Fibroblast of mammary gland (primary cell): ENCODE measurements at places on chromosomes 12 and 14.

DNA sequence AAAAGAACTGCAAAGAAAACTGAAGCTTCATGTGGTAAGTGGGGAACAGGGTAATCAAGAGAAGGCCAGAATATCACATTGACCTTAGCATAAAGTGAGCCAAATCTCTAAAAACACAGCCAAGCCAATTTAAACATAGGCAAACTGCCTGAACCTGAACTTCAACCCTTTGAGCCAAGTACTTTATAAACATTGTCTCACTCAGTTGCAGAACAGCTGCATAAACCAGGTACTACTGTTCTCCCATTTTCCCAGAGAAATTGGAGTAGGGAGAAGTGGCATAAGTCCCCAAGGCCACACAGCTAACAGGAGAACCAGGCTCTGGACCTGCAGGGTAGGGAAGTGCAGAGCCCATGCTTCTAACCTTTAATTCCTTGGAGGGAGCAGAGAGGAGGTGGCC is 30.4 kb upstream of the FKBP4 start:
- no peak for DNase-seq

DNA sequence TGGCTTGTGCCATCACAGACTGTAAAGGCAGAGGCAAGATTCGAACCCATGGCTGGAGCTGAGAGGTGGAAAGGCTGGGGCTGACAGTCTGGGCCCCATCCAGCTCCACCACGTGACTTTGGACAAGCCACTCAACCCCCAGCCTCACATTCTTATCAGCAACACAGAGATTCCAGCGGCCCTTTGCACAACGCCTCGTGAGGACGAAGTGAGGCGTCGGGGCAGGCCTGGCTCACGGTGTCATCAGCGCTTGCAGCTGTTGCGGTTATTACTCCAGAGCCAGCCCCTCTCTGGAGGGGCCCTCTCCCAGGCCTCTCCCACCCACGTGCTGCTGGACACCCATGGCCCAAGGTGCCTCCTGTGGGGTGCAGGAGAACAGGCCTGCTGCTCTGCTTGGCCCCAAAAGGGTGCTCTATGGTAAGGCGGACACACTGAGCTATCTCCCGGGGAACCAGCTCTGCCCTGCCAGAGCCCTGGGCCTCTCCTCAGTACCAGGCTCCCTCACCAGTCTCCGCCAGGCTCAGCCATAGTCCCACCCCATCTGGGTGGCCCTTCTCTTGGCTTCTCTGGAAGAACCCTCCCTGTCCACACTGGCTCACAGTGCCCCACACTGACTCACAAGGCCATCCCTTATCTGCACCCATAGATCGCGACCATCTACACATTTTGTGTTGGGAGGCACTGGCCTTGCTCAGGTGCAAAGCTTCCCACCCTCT is 21.1 kb downstream of the CHGA start:
- DNase-seq, result no peak

DNA sequence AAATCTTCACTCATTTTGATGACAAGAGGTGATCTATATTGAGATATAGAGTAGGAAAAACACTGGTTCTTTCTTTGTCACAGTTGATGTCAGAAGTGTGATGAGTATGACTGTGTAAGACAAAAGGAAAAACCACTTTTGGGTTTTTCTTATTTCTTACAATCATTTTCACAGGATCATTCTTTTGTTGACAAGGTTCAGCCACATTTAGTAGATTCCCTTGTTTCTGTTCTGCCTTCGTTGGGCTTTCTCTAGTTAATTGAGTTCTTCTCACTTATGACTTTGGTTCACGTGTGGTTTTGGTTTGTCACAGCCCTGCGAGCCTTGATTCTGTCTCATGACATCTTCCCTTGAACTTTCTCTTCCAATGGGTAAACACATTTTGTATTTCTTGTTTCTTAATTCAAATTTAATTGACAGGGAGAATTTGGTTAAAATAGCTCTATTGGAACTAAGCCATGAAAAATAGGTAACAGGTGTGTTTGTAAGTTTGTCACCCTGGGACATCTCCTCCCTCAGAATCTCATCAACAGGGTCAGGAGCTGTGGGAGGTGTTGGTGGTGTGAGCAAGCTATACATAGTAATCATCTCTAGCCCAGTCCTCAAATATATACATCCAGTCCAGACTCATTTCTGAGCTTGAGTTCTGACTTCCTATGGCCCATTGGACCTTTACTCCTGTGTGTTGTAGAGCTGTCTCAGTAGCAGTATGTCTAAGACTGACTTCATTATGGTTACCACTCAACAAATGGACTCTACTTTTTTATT is 255.3 kb downstream of the BMP4 start:
- no peak for DNase-seq

DNA sequence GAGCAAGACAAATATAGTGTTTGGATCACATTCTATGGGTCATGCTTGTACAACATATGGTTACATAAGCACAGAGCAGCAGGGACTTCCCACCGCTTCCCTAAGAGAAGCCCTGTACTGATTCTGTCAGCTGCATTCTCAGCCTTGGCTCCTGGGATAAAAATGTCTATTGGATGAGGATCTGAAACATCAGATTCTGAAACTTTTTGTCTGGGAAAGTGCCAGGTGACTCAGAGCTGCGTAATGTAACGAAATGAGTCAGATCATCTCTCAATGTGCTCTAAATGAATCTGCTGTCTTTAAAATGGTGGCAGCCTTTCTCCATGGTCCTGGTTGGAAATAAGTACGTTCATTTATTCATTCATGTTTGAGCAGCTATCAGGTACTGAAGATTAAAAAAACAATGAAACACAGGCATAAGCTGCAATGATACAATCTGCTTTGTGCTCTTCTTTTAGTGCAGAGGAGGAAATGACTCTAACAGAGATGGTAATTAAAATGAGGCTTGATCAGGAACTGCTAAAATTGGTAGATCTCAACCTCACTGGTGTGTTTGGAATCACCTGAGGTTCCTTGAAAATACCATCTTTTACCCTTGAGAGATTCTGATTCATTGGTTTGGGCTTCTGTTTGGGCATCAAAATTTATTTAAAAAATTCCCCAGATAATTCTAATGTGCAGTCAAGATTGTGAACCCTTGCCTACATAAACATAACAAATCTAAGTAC is 99.1 kb upstream of the NAP1L1 start:
- peak; percentile 98 for DNase-seq

DNA sequence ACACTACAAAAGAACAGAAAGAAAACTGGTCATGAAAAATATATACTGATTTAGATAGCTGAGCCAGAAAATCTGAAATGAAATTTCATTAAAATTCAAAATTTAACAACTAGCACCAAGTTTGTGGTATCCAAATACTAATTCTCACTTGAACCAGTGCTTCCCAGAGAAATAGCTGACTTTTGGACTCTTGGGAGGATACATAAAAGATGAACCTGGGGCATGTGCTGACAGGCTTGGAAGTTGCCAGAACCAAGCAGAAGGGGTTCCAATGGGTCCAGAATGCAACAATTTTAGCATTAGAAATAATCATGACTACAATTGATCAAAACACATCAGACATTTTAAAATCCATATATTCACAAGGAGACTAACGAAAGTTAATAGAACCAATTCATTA is 175.0 kb downstream of the MDGA2 start:
- no peak for DNase-seq

DNA sequence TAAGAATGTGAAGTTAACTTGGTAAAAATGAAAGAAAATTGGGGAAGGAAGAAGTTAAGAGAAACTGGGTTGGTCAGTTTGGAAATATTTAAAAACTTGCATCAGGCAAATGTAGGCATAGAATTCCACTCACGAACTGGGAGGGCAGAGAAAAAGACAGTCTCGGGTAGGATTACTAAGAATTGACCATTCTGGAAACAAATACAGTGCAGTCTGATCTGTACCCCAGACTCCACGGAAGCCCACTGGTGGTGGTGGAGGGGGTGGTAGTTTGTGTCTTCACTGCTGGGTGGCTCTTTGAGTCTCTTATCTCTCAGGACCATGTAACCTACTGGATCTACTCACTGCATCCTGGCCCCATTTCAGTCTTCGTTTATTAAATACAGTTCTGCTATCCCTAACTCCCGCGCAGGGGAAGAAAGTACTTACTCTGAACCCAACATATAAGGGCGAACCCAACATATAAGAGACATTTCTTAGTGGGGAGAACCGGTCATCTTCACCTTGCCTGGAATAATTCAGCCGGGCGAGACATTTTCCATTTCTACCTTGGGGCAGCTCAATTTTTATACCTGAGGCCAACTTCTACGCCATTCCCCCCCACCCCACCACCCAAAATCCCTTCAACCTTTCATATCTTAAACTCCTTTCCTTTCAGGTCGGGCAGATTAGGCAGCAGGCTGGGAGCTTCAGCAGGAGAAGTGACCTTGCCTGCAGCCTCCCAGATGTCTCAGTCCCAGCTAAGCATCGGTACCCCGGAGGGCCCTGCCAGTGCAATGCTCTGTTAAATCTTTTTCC is 1.7 kb downstream of the SLC2A3 start:
- no peak for DNase-seq

DNA sequence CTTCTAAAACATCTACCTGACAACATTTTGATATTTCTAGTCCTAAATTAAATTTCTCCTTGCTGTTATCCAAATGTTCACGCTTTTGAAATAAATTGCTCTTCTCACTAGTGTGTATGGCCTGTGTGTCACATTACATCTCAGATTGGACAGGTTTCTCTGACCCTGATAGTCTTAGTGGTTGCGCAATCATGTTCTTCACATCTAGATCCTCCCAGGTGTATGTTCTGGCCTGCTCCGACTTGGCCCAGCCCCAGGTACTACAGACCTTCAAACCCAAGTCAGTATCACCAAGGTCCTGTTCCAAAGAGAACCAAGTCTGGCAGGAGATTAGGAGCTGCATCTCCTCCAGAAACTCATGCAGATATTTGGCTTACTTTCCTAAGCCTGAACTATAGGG is 209.5 kb downstream of the ASCL1 start:
- no peak for DNase-seq

- no peak for DNase-seq
These were observed 21.7 kb downstream of the FBRSL1 start for GRCh38 chr12:132511516-132512196.

GRCh38 chr14:24080888-24081738 is 9.8 kb downstream of the CPNE6 start:
- peak; percentile 11 for DNase-seq

DNA sequence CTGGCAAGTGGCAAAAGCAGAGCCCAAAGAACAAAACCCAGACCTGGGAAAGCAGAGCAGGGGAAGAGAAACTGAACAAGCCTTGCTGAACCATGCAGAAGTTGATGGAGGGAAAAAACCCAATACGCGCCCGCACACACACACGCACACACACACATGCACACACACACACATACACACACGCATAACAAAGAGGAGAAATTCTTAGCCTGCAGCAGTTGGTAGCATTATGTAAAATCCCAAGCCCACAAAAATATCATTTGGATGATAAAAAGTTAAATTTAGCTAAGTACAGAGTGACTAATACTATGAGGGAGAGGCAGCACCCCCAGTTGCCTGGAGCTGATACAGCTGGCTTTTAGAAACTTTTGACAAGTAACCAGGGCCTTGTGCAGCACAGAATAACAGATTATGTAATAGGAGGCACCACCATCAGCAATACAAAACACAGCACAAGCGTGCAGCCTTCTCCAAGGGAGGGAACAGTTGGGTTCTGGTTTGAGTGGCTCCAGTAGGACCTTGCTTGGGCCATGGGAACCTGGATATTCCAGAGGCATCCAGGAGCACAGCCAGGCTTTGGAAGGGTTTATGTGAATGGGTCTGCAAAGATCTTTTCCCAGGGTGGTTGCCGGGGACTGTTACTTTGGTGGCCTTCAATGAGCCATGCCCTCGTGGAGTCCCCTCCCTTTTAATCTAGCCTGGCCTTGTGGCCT is 35.3 kb downstream of the PITPNM2 start:
- DNase-seq, result peak; percentile 90

DNA sequence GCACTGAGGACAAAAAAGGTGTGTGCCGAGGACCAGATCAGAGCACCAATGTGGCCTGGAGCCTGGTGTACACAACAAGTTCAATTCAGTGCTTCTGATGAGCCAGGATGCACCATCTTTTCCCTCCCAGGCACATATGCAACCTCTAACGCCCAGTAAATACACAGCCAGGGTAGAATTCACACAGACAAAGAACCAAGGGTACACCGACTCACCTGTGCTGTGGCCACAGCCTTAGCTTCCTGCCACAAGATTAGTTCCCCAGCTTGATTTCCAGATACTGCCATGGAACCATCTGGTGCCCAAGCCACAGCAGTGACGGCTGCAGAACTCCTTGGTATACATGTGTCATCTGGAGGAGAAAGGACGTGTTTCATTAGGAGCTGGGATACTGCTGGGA is 29.4 kb downstream of the PARP2 start:
- DNase-seq, result no peak

GRCh38 chr14:23186913-23187654 is 3.6 kb upstream of the SLC7A8 start:
- peak; percentile 83 for DNase-seq

DNA sequence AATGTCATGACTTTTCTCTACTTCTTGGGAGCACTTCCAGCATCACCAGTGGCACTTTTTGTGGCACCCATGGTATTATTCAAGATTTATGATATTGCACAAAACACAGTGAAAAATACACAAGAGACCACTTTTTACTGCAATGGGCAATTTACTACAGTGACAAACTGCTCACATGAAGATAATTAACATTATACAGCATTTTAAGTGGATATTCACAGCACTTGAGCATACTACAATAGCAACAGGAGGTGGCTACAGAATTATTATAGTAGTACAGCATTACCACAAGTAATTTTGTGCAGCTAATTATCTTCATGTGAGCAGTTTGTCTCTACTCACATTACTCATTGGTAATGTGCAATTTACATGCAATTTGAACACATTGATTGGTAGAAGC is 18.3 kb downstream of the IL26 start:
- no peak for DNase-seq

DNA sequence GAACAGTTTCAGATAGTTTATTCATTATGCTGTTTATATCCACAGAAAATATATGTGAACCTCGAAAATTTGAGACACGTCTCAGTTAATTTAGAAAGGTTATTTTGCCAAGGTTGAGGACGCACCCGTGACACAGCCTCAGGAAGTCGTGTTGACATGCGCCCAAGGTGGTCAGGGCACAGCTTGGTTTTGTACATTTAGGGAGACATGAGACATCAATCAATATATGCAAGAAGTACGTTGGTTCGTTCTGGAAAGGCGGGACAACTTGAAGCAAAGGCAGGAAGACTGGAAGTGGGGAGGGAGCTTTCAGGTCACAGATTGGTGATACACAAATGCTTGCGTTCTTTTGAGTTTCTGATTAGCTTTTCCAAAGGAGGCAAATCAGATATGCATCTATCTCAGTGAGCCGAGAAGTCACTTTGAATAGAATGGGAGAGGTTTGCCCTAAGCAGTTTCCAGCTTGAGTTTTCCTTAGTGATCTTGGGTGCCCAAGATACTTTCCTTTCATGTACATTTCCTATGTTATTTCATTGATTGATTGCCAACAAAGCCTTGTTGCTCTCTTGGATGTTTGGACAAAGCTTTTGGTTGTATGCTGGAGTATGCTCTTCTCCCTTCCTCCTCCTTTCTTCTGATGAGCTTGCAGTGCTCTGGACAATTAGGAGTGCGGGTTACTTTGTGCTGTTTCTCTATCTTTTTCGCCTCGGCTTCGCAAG is 3.2 kb downstream of the SNAPC1 start:
- DNase-seq, result no peak
